Sciatic nerve (tissue), 2 donors: ENCODE measurements at places on chromosomes 3 and 15. TPM values are rescaled to one million over a fixed set of nuclear protein-coding genes. Genes with fewer than 3 reads are reported as not detected.

DNA sequence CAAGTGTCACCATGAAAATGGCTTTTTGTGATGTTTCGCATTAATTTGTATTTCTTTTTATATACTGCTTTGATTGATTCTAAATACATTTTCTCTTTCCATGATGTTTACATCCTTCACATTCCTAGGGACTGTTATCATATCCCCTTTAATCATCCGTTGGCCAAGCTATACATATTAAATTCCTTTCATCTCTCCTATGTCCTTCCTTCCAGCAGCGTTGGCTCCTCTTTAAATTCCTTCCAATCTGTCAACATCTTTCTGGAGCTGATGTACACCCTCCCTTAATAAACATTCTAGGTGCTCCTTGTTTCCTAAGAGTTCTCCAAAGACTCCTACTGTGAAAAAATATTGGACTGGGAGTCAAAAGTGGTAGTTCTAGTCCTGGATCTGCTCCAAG is 87.8 kb downstream of the IGF2BP2 start:
- no peak for DNase-seq

- DNase-seq, result no peak
Measured at GRCh38 chr3:75176937-75177336, 487.2 kb upstream of the FRG2C start.

DNA sequence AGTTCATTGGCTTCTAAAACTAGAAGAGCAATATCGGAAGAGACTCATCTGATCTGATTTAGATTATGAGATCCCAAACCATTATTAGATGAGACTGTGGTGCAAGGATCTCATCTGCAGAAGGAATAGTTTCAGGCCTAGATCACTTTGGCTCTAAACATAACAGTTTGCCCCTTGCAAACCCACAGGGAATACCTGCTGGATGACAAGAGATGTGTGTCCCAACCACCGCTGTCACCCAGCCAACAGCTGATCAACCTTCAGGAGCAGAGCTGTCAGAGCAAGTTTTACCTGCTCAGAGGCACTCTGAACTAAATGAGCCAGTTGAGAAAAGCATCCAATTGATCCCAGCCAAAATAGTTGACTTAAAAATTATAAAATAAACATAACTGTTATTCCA is 64.0 kb upstream of the ST3GAL6 start:
- DNase-seq, result no peak

GRCh38 chr3:14725564-14726440 is 50.9 kb downstream of the C3orf20 start:
- no peak for DNase-seq

DNA sequence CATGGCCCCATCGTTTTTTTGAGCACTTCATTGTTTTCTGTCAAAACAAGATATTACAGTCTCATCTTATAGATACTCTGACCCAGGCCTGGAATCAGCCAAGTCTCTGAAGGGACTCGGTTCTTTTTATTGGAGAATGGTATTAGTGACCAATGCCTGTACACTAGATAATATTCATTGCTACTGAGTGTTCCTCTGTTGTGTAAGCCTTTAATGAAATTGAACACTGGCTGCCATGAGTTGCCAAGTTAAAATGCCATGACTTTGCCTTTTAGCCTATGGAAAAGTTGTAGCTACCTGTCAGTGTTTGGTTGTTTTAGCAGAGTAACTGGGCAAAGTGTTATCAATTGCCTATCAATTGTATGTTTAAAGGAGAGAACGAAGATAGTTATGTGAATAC is 134.0 kb downstream of the AKAP13 start:
- no peak for DNase-seq

- no peak for DNase-seq
Measured at GRCh38 chr3:25427155-25427554, 908 bp upstream of the RARB start.

DNA sequence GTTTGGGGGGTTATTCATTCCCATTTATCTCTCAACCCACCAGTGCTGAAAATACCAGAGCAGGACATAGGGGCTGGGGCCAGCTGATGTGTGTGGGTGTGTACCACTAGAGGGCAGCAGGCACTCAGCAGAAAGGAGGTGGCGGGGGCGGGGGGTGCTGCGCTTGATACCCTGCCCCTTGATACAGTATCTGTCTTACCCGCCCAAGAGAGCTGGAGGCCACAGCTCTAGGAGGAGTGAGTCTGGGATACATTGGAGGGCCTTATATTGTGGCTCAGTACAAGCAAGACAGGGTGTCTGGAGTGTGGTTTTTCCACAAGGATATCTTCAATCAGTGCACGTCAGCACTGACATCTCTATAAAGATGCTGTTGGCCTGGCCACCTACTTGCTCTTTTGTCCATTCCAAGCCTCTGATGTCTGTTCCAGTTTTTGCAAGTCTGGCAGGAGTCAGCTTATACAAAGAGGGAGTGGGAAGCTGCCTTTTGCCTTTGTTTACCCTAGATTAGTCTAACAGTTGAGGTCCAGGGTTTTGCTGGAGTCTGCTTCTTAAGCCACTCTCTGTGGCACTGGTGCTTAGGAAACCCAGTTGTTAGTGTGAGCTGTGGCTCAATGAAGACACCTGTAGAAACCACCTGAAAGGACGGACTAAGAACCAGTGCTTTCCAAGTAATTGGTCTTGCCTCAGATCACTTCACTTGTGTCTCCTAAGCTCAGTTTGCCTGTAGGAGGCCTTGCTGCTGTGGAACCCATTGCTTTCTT is 1.5 kb upstream of the RBM15B start:
- no peak for DNase-seq

GRCh38 chr3:184756151-184757021 is 44.5 kb upstream of the MAGEF1 start:
- no peak for DNase-seq

- no peak for DNase-seq
Measured at GRCh38 chr3:36418296-36418695, 38.0 kb downstream of the STAC start.

DNA sequence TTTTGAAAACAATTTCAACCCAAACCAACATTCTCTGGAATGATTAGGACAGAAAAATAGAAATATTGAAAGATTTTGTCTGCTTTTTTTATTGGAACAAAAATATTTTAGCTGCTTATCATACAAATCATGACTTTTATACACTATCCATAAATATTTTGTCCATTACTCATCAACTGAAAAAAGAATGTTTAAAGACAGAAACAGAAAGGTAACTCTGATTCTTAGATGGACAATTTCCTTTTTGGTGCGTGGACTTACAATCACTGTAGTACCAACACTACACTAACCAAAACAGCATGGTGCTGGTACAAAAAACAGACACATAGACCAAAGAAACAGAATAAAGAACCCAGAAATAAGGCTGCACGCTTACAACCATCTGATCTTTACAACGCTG is 582.8 kb upstream of the CCDC54 start:
- DNase-seq, result no peak

DNA sequence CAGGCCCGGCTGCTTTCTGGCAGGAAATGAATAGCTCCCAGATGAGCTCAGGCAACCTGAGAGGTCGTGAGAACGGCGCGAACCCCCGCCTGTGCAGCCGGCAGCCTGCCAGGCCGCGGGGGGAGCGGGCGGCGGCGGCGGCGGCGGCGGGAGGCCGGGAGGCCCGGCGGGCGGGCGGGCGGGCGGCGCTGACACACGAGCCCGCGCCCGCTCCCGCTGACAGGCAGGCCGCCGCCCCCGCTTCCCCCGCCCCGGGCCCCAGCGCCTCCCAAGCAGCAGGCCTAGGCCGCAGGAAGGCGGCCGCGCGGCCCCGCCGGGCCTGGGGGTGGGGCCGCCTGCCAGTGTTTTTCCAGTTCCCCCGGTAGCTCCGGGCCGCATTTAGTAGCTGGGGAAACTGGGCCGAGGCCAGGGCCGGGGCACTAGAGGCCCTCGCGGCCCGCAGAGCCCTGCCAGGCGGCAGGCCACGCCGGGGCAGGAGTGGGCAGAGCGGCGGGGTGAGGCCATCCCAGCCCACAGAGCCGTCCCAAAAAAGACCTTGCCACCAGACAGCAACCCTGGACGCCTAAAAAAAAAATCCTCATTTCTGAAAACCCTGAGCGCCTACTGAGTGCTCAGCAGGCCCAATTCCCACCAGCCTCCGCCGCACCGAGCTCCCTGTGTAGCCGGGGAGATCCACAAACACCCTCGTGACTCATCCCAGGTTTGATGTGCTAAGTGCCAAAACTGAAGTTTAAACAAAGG is 5.6 kb downstream of the HES1 start:
- peak; percentile 93 for DNase-seq

DNA sequence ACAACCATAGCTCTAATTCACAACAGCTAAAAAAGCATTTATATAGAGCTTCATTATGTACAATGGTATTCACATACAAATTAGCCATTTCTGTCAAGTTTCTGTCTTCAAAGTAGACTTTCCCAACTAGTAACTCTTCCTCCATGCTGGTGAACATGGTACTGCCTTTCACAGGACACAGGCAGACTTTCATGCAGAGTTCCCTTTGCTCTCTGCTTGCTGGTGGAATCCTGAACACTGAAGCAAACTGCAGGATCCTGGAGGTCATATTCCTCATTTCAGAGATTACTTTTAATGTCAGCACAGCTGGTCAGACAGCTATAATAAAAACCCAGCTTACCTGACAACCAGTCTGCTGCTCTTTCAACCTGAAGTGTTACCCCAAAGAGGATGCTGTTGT is 53.6 kb downstream of the TASOR start:
- no peak for DNase-seq

DNA sequence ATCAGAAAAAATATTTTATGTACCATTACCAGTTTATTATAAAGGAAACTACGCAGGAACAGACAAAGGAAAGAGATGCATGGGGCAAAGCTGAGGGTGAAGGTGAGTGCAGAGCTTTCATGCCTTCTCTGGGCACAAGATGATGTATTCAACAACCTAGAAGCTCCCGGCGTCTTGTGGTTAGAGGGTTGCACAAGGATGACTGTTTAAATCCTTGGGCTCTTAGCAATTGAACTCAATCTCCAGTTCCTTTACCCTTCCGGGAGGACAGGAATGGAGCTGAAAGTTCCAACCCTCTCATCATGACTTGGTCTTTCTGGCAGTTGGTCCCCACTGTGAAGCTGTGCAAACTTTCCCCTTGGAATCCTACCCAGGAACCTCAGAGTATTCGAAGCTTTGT is 542.0 kb downstream of the EPHA3 start:
- DNase-seq, result no peak

- DNase-seq, result no peak
Measured at GRCh38 chr3:29140666-29141065, 140.2 kb upstream of the RBMS3 start.

- DNase-seq, result no peak
Measured at GRCh38 chr15:25508369-25509002, 69.7 kb upstream of the UBE3A start.

DNA sequence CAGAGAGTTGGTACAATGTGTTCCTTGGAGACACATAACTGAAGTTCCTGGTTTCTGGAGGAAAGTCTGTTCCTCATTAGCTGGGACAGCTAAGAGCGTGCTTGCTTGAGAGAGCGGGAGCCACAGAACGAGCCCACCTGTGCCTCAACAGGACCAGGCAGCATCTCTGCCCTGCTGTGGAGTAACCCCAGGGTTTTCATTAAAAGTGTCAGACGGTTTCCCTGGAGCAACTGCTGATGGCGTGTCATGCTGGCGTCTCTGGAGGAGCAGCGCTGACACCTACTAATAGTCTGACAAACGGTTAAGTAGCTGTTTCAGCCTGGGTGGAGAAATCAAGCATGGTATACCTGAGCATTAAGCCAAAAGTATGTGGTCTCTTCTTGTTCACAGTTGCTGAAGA is 150.0 kb downstream of the MCTP2 start:
- DNase-seq, result no peak

DNA sequence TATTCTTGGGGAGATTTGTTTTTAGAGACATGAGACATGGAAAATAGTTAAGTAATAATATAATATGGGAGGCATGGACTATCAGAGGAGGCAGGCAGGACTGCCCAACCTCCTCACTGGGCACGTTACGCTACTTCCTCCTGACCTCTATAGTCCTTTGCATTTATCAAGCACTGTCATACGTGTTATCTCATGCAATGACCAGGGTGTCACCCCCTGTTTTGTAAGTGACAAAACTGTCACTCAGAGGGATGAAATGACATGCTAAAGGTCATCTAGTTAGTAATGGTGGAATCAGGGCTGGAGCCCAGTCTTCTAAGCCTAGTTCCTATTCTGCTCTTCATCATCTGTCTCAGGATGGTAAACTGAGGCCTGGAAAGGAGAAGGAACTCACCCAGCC is 66.7 kb downstream of the ST6GAL1 start:
- no peak for DNase-seq

- no peak for DNase-seq
Measured at GRCh38 chr3:151900884-151901643, 27.6 kb downstream of the SUCNR1 start.

DNA sequence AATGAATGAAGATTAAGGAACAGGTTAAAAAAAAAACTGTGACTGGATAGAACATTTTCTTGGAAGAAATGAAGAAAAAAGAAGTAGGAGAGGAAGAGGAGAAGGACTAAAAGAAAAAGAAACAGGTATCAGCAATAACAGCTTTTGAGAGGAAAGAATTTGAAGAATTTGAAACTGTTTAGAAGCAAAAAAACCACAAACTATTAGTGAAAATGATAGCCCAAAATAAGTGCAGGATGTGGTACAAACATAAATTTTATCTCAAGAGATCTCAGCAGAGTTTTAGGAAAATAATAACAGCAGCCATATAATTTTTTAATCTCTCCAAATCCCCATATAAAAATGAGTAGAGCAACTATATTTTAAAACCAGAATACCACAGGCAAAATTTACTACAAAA is 8.8 kb upstream of the A4GNT start:
- no peak for DNase-seq

GRCh38 chr3:44923632-44924456 is 49.4 kb downstream of the TGM4 start:
- DNase-seq, result no peak

DNA sequence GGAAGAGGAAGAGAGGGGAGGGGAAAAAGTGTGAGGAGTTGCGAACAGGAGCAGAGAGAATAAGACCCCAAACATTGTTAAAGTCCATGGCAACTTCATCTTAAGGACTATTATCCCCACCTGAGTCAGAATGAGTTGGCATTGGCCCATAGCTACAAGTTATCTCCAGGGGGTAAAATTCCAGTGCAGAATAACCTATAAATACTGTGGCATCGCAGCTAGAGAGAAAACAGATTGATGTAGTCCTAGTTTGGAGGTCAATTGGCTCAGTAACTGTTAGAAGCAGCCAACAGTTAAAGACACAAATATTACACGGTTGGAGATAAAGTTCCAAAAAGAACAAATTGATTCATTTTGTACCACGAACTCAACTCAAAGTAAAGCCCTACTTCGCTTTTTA is 313.9 kb upstream of the CCDC54 start:
- no peak for DNase-seq

- DNase-seq, result no peak
Measured at GRCh38 chr15:101004986-101005747, 86.0 kb downstream of the LRRK1 start.

- DNase-seq, result no peak
Measured at GRCh38 chr3:126577261-126577660, 18.5 kb upstream of the C3orf22 start.

- no peak for DNase-seq
Measured at GRCh38 chr15:100141311-100142001, 200.3 kb downstream of the ADAMTS17 start.

The ADPRH gene
- 9.3 TPM for total RNA-seq

The PLAAT1 gene
- 0.98 TPM for total RNA-seq

The SPATA12 gene
- not detected for total RNA-seq

The SAMD7 gene
- total RNA-seq, result not detected

The ISL2 gene
- total RNA-seq, result 0.31 TPM
